ENCODE measurements at places on chromosomes 7 and 10.

DNA sequence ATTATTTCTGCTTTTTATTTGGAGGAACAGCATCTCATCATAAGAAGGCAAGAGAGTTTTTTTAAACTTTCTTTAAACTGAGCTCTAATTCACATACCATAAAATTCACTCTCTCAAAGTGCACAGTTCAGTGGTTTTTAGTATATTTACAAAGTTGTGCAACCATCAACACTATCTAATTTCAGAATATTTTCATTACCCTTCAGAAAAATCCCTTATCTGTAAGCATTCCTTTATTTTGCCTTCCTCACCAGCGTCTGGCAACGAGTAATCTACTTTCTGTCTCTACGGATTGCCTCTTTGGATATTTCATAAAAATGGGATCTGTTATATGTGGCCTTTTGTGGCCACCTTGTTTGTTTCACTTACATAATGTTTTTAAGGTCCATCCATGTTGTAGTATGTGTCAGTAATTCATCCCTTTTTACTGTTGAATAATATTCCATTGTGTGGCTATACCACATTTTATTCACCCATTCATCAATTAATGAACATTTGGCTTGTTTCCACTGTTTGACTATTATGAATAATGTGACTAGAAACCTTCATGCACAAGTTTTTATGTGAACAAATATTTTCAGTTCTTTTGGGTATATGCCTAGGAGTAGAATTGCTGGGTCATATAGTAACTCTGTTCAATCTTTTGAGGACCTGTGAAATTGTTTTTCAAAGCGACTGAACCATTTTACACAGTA, 181.5 kb downstream of the TRIL start:
- no peak for DNase-seq

- DNase-seq = no peak
Measured at GRCh38 chr7:1915956-1916600, 246.0 kb downstream of the ELFN1 start.

DNA sequence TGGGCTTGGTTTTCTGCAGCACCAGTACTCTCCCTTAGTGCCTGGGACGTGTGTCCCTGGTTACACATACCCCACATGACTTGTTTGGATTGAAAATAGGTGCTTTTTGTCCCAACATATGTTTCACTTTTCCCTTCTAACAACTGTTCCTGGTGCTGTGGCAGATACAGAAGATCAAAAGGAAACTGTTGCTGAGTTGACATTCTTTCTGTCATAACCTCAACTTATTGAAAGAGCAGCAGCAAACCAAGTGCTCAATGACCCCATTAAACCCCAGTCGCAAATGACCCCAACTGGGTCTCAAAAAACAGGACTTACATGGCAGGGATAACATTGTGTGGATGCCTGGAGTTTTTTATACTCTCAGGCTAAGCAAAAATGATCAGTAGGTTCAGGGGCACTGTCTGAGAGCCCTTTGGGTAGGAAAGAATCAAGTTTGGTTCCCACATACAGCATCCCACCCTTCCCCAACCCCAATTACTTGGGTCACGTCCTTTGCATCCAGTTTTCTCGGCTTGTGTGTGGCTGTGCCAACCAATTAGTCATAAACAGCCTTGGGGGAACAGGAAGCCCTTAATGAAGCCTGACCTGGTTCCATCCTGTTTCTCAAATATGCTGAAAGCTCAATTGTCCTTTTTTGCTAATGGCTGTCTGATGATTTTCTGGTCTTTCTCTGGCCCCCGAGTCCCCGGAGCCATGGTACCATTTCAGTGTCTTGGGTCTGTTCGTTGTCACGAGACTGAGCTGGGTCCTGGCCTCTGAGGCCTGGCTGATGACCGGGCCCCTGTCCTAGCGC, 4.9 kb downstream of the HKDC1 start:
- no peak for DNase-seq

DNA sequence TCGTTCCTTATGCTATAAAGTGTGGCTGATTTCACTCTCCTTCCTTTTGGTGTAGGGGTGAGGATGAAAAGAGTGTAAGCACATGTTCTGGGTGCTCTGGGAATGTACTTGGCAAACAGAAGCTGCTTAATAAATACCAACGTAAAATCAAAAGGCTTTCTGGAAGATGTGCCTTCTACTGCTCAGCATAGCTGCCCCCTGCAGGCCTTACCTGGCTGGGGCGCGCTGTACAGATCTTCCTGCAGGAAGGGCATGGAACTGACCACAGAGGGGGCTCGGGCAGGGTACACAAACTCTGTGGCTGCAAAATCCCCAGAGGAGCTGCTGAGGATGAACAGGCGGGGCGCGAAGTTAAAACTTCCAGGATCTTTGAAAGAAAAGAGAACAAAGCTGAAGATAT, 169.4 kb downstream of the SVIL start:
- DNase-seq = no peak

GRCh38 chr7:73345951-73346350, 18.0 kb downstream of the FKBP6 start:
- no peak for DNase-seq

DNA sequence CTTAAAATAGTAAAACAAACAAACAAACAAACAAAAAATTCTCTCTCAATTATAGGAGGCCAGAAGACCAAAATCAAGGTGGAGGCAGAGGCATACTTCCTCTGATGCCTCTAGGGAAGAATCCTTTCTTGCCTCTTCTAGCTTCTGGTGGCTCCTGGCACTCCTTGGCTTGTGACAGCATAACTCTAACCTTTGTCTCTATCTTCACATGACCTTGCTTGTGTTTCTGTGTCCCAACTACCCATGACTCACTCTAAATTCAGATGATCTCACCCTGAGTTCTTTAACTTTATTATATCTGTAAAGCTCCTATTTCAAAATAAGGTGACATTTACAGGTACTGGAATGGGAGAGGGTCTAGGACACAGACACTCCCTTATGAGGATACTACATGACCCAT, 88.3 kb upstream of the ANTXRL start:
- no peak for DNase-seq

DNA sequence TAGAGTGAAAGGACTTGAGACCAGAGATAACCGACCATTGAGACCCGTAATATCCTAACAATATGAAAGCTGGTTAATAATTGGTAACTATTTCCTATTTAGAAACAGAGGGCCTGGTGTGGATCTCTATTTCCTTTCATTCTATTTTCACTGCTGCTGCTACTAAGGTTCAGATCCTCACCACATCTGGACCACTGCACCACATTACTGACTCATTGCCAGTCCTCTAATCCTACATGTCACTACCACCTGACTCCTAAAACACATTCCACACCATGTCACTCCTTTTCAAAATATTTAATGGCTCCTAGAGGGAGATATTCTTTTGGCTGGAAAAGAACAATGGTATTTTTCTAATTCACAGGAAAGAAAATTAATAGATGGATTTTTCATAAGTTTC, 6.4 kb downstream of the USP54 start:
- DNase-seq = no peak

GRCh38 chr7:120731271-120731670, 126.7 kb downstream of the TSPAN12 start:
- no peak for DNase-seq

GRCh38 chr7:53672681-53673080, 637.2 kb downstream of the POM121L12 start:
- no peak for DNase-seq

- DNase-seq = no peak
Measured at GRCh38 chr7:155188821-155189581, 108.7 kb upstream of the INSIG1 start.

DNA sequence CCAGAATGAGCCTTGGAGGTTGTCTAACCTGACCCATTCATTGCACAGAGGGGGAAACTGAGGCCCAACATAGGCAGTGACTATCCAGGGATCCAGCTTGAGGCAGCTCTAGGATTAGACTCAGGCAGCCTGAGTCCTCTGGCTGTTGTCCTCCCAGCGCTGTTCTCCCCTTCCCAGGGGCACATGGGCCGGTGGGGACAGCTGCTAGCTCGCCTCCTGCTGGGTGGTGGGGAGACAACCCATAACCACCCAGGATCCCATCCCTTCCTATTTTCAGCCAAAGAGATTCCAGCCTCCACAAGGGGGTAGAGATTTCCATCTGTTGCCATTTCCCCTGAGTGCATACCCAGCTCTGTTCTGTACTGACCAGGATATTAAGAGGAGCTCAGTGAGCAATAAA, 145.1 kb upstream of the GPR26 start:
- DNase-seq = no peak

DNA sequence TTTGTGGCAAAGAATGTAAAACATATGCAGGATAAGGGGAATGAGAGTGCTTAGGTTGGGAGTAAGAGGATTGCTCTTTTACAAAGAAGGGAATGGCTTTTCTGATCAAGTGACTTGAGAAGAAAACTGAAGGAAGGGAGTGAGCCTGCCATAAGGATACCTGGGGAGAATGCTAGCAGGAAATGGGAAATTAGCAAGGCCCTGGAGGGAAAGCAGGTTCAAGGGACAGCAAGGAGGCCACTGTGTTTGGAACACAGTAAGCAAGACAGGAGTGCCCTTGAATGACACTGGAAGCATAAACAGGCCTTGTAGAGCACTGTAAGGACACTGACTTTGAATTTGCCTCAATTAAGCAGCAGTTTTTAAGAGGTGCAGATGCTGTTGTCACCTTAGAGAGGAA, 1069.9 kb downstream of the DNAJB9 start:
- DNase-seq = no peak

DNA sequence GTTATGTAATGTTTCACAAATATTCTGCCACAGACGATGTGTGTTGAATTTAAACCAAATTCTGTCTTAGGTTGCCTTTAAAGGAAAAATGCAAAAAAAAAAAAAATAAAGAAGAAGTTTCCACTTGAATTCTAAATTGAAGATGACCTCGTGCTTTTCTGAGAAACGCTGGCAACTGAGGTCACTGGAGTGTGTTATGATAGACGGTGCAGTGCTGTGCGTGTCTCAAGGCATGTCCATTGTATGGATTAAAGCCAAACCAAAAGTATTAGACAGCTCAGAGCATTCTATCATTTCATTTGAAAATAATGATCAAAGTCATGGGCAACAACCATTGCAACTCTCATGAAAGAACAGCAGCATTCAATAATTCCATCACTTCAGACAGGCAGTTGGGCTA, 483.9 kb downstream of the GRM8 start:
- no peak for DNase-seq

DNA sequence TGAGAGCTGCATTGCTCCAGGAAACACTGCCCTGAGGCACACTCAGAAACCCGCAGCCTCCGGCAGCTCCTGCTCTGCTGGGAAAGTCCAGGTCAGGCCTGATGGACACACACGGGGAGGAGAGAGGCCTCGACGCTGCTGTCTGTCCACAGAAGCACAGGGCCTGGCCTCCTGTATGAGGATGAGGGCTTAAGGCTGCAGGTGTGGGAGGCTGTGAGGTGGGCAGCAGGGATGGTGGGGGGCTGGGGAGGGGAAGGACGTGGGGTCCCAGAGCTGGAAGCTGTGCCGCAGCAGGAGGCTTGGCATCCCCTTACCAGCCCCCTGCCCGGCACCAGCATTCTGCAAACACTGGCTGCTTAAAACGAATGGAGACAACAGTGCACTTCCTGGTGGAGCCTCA, 186.2 kb downstream of the DNAJB6 start:
- DNase-seq = no peak

GRCh38 chr10:122019414-122019975, 30.5 kb downstream of the TACC2 start:
- no peak for DNase-seq

DNA sequence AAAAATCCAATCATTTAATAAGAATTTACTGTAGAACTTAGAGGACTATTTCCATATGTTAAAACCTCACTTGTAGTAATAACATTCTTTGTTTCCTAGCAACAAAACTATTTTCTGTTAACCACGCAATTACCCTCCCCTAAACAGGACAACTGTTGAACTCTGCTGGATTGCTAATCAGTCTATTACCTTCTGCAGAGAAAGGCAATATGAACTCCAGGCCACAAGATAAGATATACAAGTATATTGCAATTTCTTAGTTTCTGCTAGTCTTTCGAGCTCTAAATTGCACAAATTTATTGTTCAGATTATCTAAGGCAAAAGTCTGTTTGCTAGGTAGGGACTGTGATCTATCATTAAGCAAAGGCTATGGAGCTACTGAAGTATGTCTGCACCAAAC, 920.1 kb upstream of the LRRN3 start:
- DNase-seq = no peak

DNA sequence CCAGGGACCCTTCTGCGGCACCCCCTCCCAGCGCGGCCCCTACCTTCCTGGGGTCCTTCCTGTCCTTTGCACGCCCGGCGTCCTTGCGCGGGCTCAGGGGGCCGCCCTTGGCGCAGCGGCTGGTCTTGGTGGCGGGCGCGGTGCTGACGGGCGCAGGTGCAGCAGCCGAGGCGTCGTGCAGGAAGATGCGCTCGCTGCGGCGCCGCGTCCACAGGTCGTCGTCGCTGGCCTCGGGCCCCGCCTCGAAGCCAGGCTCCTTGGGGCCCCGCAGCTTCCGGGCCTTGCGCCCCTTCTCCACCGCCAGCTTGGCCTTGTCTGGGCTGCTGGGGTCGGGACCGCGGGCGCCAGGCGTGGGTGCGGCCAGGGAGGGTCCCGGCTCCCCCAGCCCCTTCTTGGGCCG, 49.8 kb downstream of the SLC29A4 start:
- DNase-seq = no peak

- no peak for DNase-seq
Measured at GRCh38 chr7:84469034-84469433, 274.4 kb upstream of the SEMA3A start.

GRCh38 chr10:77899690-77900089, 26.9 kb downstream of the DLG5 start:
- DNase-seq = no peak

- DNase-seq = no peak
Measured at GRCh38 chr10:49161411-49161997, 26.7 kb downstream of the TMEM273 start.

DNA sequence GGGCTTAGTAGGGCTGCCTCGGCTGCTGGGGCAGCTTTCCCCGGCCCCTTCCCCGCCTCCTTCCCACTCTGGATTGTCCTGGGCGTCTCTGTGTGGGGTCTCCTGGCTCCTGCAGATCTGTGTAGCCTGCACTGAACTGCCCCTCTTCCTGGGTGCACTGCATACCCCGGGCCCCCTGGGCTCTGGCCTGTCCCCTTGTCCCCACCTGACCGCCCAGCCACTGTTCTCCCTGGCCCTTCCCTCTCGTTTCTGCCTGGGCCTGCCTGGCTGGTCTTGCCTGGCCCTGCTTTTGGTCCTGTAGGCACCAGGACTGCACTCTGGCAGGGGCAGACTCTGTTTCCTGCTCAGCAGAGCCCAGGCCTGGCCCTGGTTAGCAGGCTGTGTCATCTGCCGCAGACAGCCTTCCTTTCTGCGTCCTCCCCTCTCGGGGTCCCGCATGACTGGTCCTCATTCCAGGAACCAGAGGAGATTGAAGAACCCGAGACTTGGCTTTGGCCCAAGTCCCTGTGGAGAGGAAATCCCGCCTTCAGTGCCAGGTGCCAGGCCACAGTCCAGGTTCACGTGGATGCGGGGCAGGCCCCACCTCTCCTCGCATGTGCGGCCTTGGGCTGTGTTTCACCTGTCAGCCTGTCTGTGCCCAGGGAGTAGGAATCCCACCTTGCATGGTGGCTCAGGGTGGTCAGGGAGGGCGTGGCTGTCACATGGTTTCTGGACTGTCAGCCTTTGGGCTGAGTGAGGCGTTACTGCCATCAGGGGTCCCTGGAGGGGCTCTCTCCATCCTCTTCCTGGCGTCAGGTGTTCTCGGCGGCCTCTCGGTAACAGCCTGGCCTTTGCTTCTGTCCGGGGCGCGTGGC, 9.2 kb downstream of the INPP5A start:
- DNase-seq = no peak
